ENCODE measurements at places on chromosomes 16 and 17.

DNA sequence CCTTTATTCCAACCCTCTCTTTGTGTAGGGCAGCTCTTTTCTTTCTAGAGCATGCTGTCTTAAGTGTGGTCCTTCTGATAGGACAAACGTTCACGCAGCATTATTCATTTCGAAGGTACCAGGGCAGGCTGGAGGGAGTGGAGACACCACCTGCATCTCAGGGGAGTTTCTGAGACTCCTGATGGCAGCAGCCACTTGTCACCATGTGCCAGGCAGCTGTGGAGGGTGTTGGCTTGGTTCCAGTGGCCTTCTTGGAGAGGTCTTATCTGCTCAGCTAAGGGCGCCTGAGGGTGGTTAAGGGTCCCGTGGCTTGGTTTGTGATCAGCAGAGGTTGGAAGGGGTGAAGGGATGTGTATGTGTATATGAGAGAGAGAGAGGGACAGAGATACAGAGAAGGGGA, 257.1 kb upstream of the EEF2KMT start:
- DNase-seq: no peak

- peak; percentile 7 for DNase-seq
These were observed 32.4 kb downstream of the PRKCB start for GRCh38 chr16:23868136-23868535.

DNA sequence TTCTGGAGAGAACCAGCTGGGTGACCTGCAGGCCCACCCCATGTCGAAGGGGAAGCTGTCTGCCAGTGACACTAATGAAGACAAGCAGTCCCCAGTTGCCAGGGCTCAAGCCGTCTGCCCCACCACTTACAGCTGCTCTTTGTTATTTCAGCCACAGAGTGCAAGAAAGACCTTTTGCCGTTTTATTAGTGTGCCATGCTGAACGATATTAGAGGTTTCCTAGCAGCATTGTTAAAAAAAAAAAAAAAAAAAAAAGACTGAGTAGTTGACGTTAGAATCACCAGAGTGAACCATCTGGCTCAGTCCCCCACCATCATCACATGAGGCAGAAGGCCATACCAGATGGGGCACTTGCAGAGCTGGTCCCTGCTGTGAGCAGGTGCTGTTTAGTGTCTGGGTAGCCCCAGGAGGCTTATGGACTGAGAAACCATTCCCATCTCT, 26.5 kb upstream of the SLC39A11 start:
- peak; percentile 29 for DNase-seq

DNA sequence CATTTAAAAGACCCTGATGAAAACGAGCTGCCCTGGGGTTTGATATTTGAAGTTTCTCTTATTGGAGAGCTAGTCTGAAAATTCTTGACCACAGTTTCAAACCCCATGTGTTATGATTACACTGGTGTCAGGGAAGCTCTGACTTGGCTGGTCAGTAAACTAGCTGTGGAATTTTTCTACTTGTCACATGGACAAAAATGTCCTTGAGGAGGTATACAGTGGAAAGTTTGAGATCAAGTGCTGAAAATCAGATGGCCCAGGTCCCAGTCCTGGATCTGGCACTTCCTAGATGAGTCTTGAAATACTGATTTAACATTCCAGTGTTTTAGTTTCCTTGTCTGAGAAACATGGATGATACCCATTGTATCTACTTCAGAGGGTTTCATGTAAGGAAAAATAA, 30.7 kb upstream of the SOX9 start:
- peak; percentile 52 for DNase-seq

DNA sequence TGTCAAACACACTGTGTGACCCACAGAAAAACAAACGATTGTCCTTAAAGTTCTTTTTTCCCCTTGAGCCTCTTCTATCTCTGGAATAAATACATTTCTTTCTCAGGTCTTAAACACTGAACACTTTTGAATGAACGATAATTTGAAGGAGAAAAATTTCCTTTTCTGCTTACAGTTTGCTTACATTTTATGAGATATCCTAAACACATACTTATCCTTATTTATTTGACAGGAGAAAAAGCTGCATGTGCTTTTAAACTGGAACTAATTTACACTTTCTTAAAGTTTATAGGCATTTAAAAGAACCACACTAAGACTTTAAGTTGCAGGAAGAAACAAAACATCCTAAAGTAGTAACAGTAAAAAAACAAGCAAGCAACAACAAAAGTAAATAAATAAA, 4.7 kb upstream of the IGF2BP1 start:
- peak; percentile 21 for DNase-seq

- no peak for DNase-seq
These were observed 380.7 kb upstream of the PMFBP1 start for GRCh38 chr16:72552654-72553053.

GRCh38 chr16:57637020-57637419, 8.6 kb downstream of the ADGRG1 start:
- no peak for DNase-seq

- DNase-seq: no peak
These were observed 403.3 kb upstream of the TNRC6C start for GRCh38 chr17:77555121-77555591.

GRCh38 chr17:70378076-70378475, 208.7 kb downstream of the KCNJ2 start:
- DNase-seq: no peak

DNA sequence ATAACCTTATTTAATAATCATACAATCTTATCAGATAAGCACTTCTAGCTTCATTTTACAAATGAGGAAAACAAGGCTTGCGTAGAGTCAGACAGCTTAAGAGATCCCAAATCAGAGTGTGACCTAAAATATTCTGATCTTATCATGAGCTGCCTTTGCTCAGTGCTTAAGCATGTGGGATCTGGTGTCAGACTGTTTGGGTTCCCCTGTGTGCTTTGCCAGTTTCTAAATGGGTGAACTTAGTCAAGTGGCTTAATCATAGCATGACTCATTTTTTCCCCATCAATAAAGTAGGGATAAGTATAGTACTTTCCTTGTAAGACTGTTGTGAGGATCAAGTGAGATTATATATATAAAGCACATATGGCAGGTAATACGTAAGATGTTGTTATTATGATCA, 612.6 kb upstream of the C16orf82 start:
- DNase-seq: no peak

DNA sequence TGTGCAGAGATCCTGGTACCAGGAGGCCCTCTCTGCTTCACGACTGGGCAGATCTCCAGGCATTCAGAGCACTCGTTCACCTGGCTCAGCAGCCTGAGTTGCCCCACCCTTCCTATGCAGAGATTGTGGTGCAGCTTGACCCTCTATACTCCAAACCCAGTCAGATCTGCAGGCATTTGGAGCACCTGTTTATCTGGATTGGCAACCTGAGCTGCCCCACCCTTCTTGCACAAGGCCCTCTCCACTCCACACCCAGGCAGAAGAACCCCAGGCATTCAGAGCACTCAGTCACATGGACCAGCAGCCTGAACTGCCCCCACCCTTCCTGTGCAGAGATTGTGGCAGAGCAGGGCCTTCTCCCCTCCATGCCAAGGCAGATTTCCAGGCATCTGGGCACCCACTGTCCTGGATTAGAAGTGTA, 88.4 kb upstream of the CDH5 start:
- DNase-seq: no peak

GRCh38 chr17:29344201-29344856, 45.8 kb upstream of the TAOK1 start:
- no peak for DNase-seq

DNA sequence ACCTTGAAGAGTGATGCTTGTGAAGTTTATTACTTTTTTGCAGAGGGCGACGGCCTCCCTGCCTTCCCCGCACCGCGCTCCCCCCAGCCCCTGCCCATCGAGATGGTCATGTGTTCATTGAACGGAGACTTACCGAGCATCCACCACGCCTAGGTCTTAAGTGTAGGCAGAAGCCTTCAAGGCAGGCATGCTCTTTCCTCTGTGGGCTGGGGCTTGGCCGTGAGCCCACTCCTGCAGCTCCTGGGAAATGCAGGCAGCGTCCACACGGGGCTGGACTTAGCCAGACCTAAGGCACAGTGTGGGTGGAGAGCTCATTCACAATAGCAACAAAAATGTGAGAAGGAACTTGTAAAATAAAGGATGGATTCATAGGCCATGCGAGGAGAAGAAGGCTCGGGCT, 19.2 kb downstream of the RNF213 start:
- peak; percentile 26 for DNase-seq

- no peak for DNase-seq
These were observed 51.5 kb downstream of the XYLT1 start for GRCh38 chr16:17419266-17419665.

DNA sequence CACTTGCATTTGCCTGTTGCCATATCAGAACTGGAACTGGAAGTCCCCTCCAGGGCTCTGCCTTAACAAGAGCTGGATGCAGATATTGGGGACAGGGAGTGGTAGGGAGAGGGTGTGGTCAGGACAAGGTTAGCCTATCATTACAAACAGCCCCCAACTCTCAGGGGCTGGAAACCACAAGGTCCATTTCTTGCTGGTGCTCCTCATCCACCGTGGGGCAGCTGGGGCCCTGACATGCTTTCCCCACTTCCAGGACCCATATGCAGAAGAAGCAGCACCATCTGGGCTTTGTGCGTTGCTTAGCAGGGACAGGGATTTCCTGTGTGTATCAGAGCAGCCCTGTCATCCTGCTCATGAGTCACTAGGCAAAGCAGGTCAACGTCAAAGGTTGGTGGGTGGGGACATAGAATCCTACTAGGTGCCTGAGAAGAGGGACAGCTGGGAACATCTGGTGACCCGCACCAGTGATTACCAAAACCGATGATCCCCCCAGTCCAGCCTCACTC, 26.9 kb downstream of the RGS9 start:
- no peak for DNase-seq

DNA sequence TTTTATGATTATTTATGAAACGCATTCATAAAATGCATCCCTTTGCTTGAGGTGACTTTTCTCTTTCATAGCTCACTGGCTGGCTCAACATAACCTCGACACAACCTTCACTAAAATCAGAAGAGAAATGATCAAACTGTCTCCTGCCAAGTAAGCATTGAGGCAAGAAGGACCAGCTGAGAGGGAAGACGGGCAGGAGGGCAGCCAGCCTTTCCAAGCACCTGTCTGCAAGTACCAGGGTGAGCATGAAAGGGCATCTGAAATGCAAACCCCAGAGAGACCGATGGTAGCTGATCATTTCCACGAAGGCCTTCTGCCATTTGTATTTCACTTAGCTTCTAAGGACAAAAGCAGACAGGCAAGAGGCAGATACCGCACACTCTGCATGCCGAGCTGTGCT, 52.1 kb upstream of the RPH3AL start:
- no peak for DNase-seq
